ENCODE measurements at places on chromosomes 6 and 20. TPM values are rescaled to one million over a fixed set of nuclear protein-coding genes. Genes with fewer than 3 reads are reported as not detected.

DNA sequence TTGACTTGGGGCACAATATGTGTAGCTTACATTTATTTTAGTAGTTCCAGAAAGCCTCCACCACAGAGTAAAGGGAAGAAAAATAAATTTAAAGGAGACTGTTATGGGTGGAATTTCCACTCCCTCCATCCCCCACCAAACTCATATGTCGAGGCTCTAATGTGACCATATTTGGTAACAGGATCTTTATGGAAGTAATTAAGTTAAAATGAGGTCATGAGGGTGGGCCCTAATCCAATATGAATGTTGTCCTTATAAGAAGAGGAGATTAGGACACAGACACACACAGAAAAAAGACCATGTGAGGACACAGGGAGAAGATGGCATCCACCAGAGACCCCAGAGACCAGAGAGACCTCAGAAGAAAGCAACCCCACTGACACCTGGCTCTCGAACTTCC, 189.7 kb downstream of the EDN1 start:
- no peak for DNase-seq

DNA sequence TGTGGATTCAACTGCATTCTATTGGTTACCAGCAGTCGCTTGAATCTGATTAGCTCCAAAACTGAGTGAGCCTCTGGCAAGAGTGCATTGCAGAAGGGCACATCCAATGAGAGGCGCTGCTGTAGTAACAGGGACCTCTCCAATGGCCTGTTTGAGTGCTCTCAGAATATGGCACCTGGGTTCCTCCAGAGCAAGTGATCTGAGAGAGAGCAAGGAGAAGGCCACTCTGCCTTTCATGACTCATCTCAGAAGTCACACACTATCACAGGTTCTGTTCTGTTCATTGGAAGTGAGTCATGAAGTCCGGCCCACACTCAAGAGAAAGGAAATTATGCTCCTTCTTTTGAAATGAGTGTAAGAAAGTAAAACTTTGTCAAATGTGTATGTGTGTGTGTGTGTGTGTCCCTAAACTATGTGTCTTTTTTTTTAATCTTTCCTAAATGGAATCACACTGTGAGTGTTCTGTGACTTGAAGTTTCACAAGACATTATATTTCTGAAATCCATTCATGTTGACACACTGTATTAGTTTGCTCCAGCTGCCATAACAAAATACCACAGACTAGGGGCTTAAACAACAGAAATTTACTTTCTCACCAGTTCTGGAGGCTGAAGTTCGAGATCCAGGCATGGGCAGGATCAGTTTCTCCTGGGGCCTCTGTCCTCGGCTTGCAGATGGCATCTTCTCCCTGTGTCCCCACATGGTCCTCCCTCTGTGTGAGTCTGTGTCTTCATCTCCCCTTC, 138.3 kb upstream of the CDYL start:
- no peak for DNase-seq

The ABCC10 gene
- 9.3 TPM for total RNA-seq

DNA sequence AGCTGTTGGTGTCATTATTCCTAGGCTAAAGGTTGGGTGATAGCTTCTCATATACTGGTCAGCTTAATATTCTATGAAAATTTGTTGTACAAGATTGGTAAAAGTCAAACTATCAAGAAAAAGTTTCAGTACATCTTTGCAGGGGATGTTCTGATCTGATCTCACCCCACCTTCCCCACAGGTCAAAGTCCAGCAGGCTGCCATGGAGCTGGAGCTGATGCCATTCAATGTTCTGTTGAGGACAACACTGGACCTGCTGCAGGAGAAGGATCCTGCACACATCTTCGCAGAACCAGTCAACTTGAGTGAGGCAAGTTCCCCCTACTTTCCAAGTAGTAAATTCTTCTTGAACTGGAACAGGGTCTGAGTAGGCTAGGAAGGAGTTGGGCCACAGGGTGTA, 13.1 kb downstream of the BRPF3 start:
- DNase-seq = no peak

DNA sequence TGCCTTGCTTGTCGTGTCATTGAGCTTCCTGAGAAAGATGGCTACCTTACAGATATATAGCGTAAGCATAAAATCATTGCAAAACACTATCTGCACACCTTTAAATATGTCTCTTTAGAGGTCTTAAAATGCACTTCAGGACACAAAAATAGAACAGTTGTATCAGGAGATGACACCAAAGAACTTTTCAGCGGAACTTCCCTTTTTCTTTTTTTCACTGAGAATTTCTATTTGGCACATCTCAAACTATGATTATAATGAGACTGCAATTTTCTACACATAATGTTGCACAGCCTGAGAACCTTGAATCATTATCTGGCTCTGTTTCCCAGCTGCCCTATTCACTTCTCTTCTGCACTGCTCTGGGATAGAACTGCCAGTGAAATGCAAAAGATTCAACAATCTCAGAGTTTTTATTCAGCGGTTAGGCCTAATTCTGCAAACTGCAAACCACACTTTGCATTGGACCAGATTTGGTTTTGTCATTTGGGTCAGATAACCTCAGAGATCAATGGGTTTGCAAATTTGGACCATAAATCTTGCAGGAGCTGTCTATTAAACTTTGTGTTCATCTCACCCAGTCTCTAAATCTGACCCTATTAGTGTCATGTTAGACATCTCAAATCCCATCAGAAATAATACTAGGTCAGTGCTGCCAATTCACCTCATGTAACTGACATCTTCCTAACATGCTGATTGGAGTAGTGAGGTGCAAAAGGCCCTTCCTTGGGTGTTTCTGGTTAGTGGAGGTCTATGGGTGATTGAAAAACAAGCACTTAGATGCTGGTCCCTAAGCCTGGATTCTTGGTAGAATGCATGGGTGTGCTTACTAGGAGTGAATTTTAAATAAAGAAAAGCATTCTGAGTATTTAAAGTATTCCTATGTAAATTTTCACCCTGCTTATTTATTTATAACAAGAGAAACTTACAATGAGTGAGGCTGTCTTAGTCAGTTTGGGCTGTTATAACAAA, 382.7 kb downstream of the UTRN start:
- DNase-seq = no peak

All from cardiac septum (tissue), 1 donor.